ENCODE measurements at places on chromosomes 16 and 17. TPM values are rescaled to one million over a fixed set of nuclear protein-coding genes. Genes with fewer than 3 reads are reported as not detected.

The SSTR5 gene
- total RNA-seq: under 0.01 TPM

The NPIPA7 gene
- 0.09 TPM for total RNA-seq

The PHOSPHO1 gene
- 0.19 TPM for total RNA-seq

The MYO15A gene
- not detected for total RNA-seq

The SLC25A10 gene
- total RNA-seq: 22.9 TPM

The GPR139 gene
- not detected for total RNA-seq

The NME2 gene
- 722 TPM for total RNA-seq

The CISD3 gene
- total RNA-seq: 3.8 TPM

The MT1M gene
- 5.2 TPM for total RNA-seq

Data from endothelial cell of coronary artery (primary cell).